ENCODE measurements at places on chromosomes 1 and 21.

DNA sequence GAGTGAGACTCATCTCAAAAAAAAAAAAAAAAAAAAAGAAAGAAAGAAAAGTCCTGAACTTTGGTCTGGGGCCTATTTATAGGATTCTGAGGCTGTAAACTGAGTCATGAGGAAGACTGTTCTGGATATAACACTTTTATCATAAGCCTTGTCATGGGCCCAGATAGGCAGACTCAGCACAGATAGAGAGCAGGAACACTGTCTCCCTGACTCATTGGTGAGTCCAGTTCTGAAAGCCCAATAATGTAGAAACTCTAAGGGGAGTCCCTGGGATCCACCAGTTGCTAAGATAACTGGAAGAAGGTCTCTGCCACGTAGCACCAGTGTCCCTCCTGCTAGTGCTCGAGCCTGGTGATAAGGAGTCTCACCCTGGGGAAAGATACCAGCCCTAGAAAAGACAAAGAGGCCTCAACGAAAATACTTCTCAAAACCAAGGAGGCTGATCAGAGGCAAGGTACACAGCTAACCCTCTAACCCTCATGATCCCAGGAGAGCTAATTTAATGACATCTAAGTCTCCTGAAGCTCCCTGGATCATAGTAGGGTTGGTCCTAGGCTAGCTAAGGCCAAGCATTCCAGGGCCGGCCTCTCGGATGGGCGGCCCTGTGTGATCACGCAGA lies 43.5 kb downstream of the LPAR3 start:
- DNase-seq = no peak

DNA sequence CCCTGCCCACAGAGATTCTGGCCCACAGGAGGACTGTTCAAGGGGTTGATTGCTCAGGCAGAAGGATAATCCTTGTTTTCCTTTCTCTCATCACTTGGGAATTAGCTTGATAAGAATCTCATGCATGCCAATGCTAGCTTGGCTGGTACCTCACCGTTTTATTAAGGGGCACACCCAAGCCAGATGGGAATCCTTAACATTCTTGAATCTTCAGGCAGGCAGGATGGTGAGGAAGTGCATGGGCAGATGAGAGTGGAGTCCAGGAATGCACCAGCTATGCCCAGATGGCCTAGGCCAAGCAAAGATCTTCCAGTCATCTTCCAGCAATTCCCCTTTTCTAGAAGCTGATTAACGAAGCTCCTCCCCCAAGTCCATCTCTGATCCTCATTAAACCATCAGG lies 4.1 kb upstream of the LCE7A start:
- no peak for DNase-seq

- DNase-seq = no peak
Measured at GRCh38 chr1:18951818-18952391, 4.6 kb downstream of the IFFO2 start.

DNA sequence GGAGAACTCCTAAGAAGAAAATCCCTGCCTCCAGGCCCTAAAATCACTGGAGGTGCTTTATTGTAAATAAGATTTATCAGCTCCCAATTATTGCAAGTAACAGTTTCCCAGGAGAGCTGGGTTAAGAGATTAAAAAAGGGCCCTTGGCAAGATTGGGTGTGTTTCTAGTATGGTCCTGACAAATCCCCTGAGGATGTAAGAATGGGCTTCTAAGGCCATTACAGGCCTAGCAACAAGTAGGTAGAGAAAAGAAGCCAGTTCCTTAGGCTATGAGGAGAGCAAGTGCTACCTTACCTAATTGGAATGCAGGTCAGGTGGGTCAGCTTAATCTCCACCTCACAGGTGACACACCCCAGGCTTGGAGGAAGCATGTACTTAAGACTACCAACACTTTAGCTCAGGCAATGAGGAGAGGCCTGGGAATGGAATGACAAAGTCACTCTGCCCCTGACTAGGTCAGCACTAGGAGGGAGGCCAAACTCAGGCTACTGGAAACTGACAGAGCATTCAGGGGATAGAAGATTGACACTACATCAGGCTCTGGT lies 6.8 kb upstream of the OTUD7B start:
- DNase-seq = no peak

DNA sequence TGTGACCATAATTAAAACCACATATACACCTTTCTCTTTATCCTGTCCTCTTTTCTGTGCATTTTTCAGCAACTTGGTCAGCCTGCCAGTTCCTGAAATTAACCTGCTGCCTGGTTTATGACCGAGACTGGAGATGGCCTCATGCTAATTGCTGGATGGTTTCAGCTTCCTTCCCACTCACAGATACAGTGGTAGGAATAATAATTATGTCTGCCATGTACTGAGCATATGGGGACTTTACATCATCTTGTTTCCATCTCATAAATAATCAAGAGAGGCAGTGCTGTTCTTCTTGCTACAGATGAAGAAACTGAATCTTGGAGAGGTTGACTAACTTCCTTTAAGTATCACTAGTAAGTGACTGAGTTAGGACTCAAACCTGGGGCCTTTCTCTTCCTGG lies 148.2 kb downstream of the NOS1AP start:
- no peak for DNase-seq

- no peak for DNase-seq
Measured at GRCh38 chr1:204619721-204620120, 65.8 kb downstream of the LRRN2 start.

Data from NCI-H2081 treated with DMSO at 0.1 percent for 48 hours (cell line).